ENCODE measurements at places on chromosomes 11 and 22. TPM values are rescaled to one million over a fixed set of nuclear protein-coding genes. Genes with fewer than 3 reads are reported as not detected.
A peak's percentile ranks its signal among the peaks of the same experiment; 100 is the strongest.

FGF4 gene
- total RNA-seq = not detected

TMPRSS13 gene
- 1.4 TPM for total RNA-seq

NAALAD2 gene
- 0.38 TPM for total RNA-seq

GSTT2B gene
- total RNA-seq = 3.6 TPM

C22orf31 gene
- total RNA-seq = not detected

CCDC73 gene
- 0.07 TPM for total RNA-seq

GSTT2 gene
- total RNA-seq = 0.85 TPM

MICAL3 gene
- total RNA-seq = 71.3 TPM

DNA sequence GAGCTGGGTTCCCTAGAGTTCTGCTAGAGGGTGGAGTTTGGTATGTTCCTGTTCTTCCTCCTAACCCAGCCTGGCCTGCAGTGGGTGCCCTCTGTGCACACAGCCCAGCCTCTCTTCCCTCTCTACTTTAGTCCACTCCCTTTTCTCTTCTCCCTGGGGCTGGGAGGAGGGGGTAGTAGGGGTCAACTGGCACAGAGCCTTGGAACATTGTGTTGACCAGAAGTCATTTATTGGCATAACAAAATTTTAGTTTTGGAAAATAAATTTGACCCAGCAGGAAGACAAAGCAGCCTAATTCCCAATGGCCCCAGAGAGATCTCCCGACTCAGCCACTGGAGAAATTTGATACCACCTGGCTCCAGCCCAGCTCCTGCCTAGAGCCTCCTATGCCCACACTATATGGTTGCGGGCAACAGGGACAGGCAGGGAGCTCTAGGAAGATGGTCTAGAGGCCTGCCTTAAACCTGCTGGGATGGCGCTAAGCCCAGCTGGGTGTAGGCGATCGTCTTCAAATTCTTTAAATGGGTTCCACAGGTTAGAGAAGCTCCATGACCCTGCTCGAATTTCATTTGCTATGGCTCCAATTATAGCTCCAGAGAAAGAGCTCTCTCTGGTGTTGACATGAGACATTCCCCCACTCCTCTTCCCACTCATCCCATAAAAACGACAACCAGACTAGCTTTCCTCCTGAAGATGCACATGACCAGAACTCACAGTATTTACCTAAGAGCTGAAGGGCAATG is 9.9 kb downstream of the PCSK7 start:
- H3K4me3 ChIP-seq = no peak overlapping the region
- no peak for DNase-seq
- H3K27me3 ChIP-seq = no peaks in the 10 kb centered on the region
- no peak overlapping the region for H3K27ac ChIP-seq
- no peaks in the 10 kb centered on the region for H3K4me1 ChIP-seq

- no peak overlapping the region for H3K27ac ChIP-seq
- no peak overlapping the region for H3K4me3 ChIP-seq
- H3K27me3 ChIP-seq = peaks cover 92% of the 10 kb centered on the region
- H3K4me1 ChIP-seq = peaks cover 9% of the 10 kb centered on the region
These were observed 52.5 kb downstream of the CD6 start for GRCh38 chr11:61023966-61024295.

DNA sequence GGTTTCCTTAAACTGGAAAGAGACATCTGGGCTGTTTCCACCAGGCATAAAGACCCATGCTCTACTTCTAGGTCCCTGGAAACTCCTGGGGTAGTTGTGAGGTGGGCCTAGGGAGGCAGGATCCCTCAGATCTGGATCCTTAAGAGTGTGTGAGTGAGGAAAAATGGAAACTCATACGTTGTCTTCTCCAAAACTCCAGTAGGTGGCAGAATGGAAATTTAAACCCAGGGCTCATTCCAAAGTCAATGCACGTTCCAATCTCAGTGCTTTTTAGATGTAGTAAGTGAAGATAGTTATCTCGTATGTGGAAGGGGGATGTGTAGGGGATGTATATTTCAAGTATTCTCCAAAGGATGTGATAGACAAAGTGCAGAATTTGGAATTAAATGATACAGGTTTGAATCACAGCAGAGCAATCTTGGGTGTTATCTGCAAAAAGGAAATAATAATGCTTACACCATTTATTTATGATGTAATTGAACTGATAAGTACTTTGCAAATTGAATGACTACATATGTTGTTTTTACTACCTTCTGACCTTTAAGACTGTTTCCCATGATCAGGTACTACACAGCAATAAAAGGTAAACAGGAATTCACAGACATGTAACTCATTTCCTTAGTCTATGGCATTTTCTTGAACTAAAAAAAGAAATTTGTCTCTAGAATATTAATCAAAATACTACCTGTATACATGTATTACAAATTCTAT is 13.1 kb upstream of the MMP1 start:
- no peak overlapping the region for H3K4me3 ChIP-seq
- H3K27ac ChIP-seq = no peak overlapping the region
- peaks cover 7% of the 10 kb centered on the region for H3K27me3 ChIP-seq
- H3K36me3 ChIP-seq = peaks cover 6% of the 10 kb centered on the region
- no peak for DNase-seq

GRCh38 chr11:15780837-15781236 is 575.5 kb downstream of the SOX6 start:
- H3K4me1 ChIP-seq = no peaks in the 10 kb centered on the region
- no peak for DNase-seq
- no peak overlapping the region for H3K27ac ChIP-seq
- H3K36me3 ChIP-seq = no peaks in the 10 kb centered on the region
- no peak overlapping the region for H3K4me3 ChIP-seq

GRCh38 chr11:10375280-10375971 is 70.6 kb downstream of the ADM start:
- no peak overlapping the region for H3K27ac ChIP-seq
- DNase-seq = no peak
- no peaks in the 10 kb centered on the region for H3K4me1 ChIP-seq
- no peak overlapping the region for H3K4me3 ChIP-seq

DNA sequence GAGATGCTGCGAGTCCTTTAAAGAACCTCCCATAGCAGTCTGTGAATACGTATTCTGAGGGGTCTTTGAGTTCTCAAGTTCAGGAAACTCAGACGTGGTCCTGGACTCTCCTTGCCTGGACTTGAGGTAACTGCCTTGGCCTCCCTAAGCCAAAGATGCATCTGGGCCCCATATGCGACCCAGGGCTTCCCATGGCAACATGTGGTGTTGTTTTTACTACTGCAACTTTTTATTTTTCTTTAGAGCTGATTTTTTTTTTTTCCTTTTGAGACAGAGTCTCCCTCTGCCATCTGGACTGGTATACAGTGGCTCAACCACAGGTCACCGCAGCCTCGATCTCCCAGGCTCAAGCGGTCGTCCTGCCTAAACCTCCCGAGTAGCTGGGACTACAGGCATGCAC is 321.1 kb downstream of the ST3GAL4 start:
- no peaks in the 10 kb centered on the region for H3K36me3 ChIP-seq
- no peak overlapping the region for H3K27ac ChIP-seq
- peaks cover 52% of the 10 kb centered on the region for H3K27me3 ChIP-seq
- no peak for DNase-seq

DNA sequence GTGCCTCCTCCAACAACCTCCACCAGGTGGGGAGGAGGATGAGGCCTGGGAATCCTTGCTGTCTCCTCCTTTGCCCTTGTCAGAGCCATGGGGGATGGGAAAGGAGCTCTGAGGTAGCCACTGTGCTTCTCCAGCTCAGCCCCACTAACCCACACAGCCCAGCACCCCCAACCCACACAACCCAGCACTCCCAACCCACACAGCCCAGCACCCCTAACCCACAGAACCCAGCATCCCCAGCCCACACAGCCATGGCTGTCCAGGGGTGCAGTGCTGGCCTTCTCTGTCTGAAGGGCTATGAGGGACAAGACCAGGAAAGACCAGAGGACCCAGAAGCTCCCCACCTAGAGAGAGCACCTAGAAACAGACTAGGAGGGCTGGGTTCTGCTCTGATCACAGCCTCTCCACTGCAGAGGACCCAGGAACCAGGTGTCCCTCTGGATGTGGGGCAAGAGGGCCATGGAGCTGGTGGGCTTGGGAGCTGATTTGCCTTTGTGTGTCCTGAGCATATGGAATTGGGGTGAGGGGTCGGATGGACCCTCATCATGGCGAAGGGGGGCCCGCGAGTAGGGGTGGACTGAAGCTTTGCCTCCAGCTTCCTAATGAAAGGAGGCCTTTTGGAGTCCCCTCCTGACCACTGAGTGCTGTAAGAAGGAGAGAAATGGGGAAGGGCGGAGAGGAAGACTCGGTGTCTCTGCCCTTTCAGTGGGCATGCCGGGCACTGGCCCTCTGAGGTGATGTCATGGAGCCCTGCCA is 117.6 kb upstream of the THY1 start:
- H3K27ac ChIP-seq = no peak overlapping the region
- H3K36me3 ChIP-seq = no peaks in the 10 kb centered on the region
- no peaks in the 10 kb centered on the region for H3K4me1 ChIP-seq
- no peaks in the 10 kb centered on the region for H3K27me3 ChIP-seq

DNA sequence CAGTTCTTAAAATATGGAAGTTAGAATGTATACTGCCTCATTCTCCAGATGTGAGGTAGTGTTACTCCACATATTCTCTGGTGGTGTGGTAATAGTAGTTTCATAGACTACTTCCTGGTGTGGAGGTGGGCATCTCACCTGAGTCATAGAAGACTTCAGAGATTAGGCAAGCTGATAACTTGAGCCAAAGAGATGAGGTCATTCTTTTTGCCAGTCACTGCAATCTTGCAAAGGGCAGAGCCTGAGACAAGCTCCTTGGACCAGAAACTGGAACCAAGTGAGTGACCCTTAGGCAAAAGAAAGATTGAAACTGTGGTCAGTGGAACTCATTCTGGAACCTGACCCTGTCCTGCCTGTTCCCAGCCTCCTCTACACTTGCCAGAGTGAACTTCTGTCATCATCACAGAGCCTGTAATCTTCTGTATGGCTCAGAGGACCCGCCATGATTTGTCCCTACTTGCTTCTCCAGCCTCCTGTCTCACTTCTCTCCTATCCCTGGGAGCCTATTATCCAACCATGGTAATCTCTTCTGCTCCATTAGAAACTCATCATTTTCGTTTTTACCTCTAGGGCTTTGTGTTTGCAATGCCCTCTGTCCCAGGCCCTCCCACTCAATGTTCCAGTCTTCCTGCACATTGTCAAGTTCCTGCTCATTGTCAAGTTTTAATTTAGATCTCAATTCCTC is 10.6 kb upstream of the CCDC83 start:
- no peak overlapping the region for H3K4me3 ChIP-seq
- H3K27me3 ChIP-seq = no peaks in the 10 kb centered on the region
- peak overlapping the region; percentile 78 for H3K27ac ChIP-seq
- peak; percentile 51 for DNase-seq

- H3K36me3 ChIP-seq = peaks cover 11% of the 10 kb centered on the region
- no peak for DNase-seq
- no peaks in the 10 kb centered on the region for H3K27me3 ChIP-seq
These were observed 3.4 kb upstream of the NUDT8 start for GRCh38 chr11:67632982-67633755.

- DNase-seq = no peak
- H3K4me3 ChIP-seq = no peak overlapping the region
These were observed 463.3 kb downstream of the BUD13 start for GRCh38 chr11:116309446-116309845.

DNA sequence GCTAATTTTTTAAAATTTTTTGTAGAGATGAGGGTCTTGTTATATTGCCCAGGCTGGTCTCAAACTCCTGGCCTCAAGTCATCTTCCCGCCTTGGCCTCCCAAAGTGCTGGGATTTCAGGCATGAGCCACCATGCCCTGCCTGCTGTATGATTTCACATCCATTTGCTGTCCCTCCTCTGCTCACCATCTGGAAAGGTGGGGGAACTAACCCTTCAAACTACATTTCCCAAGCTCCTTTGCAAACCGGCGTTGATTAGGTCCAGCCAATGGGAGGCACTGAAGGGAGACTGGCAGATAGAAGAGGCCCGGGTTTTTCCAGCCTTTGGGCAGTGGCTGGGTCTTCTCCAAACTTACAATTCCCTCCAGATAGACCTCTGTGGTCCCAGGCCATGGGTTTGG is 19.3 kb downstream of the RFPL1 start:
- no peaks in the 10 kb centered on the region for H3K36me3 ChIP-seq
- H3K27ac ChIP-seq = no peak overlapping the region
- DNase-seq = peak; percentile 51
- no peaks in the 10 kb centered on the region for H3K4me1 ChIP-seq

GRCh38 chr22:24428751-24429410 is 1.5 kb downstream of the ADORA2A start:
- no peak overlapping the region for H3K4me3 ChIP-seq

GRCh38 chr11:79082907-79083306 is 357.9 kb downstream of the TENM4 start:
- no peak overlapping the region for H3K4me3 ChIP-seq
- H3K4me1 ChIP-seq = no peaks in the 10 kb centered on the region
- no peak overlapping the region for H3K27ac ChIP-seq
- H3K36me3 ChIP-seq = no peaks in the 10 kb centered on the region
- DNase-seq = no peak

GRCh38 chr11:69983571-69983877 is 94.6 kb upstream of the ANO1 start:
- no peak for DNase-seq
- H3K4me3 ChIP-seq = no peak overlapping the region
- H3K27ac ChIP-seq = no peak overlapping the region
- peaks cover 49% of the 10 kb centered on the region for H3K27me3 ChIP-seq
- H3K4me1 ChIP-seq = peaks cover 6% of the 10 kb centered on the region

DNA sequence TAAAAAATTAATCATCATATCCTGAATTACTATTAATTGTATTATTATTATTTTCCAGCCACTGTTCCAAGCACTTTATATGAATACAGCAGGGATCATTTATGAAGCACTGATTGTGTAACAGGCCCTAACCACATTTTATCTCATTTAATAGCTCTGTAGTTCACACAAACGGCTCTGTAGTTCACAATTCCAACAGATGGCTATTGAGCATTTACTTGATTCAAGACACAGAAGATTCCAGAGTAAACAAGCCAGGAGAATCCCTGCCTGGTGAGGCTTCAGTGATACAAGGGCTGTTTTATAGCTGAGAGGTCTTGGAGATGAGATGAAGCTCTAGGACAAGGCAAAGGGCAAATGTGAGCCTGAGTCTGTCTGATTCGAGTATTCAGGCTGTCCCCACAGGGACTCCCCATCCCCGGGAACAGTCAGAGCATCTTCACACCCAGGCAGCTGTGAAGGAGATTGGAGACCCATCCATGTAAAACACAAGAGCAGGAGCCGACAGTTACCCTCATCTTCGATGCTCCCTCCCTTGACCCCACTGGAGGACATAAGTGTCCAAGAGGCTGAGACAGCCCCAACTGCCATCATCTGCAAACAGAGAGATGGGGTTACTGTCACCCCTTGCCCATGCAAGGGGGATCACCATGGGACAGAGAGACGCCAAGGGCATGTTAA is 222.5 kb downstream of the MN1 start:
- no peak overlapping the region for H3K27ac ChIP-seq
- H3K27me3 ChIP-seq = peaks cover 71% of the 10 kb centered on the region
- H3K4me1 ChIP-seq = no peaks in the 10 kb centered on the region
- no peak overlapping the region for H3K4me3 ChIP-seq
